ENCODE measurements at places on chromosomes 4 and X.
A peak's percentile ranks its signal among the peaks of the same experiment; 100 is the strongest.

DNA sequence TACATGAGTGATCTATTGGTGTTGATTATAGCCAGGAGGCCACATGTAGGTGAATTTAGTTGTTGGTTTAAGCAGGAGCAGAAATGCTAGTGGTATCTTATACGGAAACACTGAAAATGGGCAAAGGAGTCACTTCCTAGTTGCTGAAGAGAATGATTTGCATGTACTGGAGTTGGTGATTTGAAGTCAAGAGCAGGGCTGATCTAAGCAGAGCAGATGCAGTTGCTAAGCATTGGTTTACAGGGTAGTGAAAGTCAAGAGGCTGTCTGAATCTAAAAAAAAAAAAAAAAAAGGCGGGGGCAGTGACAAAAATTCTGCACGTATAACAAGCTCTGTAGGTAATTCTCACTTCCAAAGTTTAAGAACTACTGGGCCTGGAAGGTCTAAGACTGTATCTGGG is 90.4 kb upstream of the HPRT1 start:
- no peak for DNase-seq

DNA sequence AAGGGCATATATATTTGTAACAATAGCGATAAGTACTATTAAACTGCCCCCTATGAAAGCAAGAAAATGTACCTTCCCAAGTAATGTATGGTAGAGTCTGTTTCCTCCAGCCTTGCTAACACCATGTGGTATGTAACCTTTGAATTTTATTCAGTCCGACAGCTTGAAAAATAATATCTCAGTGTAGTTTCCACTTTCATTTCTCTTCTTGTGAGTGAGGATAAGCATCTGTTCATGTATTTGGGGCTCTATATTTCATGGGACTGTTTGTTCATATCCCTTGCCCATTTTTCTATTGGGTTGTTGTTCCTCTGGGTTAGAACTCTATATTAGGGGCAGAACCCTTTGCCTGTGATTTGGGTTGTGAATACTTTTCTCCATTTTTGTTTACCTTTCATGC is 58.3 kb downstream of the USP38 start:
- DNase-seq: no peak

GRCh38 chr4:27684610-27685011 is 824.0 kb downstream of the STIM2 start:
- peak; percentile 60 for DNase-seq

DNA sequence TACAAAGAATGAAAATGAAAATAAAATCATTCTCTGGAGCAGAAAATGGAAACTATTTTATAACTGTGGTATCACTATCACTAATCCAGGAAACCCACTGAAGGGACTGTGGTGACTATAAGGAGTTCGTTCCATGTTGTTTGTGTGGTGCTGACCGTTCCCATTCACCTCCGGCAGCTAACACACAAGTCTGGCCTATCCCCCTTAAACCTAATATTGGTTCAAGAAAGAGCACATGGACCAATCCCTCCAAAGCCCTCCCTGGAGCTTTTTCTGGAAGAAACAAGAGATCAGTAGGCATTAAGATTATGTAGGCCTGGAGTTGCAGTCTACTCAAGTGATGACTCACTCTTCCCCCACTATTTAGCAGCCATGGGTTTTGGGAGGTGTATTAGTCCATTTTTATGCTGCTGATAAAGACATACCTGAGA is 25.9 kb upstream of the FAM241A start:
- no peak for DNase-seq

DNA sequence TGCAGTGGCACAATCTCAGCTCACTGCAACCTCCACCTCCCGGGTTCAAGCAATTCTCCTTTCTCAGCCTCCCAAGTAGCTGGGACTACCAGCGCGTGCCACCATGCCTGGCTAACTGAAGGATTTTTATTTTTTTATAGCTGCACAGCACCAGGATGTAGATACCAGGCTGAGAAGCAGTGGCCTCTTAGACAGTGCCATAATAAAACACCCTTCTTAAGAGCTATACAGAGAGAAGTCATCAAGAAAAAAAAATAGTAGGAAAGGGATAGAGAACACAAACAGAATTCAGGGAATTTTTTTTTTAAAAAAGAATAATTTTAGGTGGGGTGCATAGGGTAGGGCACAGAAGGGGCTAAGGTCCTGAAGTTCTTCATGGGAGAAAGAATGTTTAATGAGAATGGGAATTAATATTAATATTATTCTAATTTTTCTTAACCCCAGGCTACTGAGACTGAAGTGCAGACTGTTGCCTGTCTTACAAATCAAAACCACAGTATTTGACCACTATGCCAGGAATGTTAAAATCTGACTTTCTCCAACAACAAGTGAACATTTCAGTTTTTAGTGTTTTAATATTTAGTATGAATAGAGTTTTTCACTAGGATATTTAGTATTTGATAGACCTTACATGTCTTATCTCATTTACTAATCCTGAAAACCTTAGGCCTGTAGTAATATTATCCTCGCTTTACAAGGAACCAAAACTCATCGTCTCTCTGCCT is 146.7 kb downstream of the KCNIP4 start:
- DNase-seq: no peak

GRCh38 chr4:126560794-126561193 is 1072.0 kb upstream of the INTU start:
- no peak for DNase-seq

DNA sequence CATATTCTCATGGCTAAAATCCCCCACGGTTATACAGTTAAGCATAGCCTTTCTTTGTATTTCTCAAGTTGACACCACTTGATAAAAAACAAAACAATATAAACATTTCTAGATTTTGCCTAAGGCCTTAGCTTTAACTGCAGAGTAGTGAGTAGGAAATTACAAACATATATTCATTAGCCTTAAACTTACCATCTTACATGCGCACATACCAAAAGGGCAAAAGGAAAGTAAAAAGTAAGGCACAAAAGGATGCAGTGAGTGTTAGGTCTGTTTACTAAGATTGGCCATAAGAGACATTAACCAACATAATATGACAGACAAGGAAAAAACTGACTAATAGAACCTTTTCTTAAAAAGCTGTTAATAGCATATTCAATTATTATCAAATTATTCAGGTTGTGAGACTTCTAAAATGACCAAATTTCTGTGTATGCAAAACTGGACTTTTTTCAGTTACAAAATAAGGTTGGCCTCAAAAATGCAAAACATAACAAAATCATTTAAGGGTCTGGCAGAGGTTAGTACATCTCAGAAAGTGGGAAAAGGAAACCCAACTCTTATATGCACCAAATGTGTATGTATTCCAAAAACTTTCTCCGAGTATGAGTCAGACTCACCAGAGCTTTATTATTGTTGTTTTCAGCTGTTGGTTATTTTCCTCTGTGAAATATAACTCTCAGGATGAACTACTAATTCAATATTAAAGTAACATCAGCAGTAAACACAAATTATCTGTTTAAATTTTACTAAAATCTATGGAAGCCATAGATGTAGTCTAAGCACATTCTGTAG is 39.9 kb downstream of the SEPSECS start:
- DNase-seq: no peak

GRCh38 chrX:84724576-84724975 is 222.3 kb upstream of the HDX start:
- no peak for DNase-seq

DNA sequence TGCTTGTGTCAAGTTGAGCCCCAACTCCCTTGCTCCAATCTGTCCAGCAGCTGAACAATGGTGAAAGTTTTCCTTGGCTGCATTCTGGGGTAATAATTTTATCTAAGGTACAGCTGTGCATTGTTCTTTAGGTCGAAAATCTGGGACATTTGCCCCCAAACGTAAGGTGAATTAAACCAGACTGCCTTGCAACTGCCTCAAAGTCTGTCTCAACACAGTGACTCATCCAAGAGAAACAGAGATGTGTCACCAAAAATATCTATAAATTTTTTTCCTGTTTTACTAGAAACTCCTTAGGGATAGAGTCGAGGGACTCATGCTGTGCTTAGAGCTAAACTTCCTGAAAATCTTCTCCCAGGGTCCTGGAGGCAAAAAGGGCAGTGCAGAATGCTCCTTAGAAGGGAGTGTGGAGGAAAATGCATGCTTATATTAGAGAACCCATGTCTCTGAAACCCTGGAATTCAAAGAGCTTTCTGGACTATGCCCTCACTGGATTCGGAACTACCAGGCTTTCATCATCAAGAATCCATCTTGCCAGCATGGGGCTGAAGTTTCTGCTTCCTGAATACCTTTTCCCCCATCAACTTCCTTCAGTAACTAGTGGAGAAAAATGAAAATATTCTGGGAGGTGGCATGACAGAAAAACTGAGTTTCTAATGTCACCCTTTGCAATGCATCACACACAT is 115.7 kb downstream of the PALLD start:
- no peak for DNase-seq

GRCh38 chr4:55386073-55386472 is 9.7 kb upstream of the TMEM165 start:
- DNase-seq: no peak

- DNase-seq: no peak
Observed at GRCh38 chr4:120671538-120671937, 251.0 kb downstream of the PRDM5 start.

DNA sequence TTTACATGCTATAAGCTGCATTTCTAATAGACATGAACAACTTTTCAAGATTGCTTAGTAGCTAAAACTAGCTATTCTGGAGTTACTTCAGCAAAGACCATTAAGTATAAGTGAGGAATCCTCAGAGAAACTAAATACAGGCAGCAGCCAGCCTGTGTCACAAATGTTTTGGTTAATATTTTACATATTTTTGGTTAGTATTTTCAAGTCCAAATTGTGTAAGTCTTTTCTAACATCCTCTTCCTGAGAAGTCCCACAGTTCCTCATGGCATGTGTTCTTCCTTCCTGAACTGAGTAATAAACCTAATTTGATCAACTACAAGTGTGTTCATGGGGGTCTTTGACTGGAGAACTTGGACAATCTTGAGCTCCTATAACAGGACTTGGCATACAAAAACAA is 42.4 kb upstream of the MCF2 start:
- no peak for DNase-seq

DNA sequence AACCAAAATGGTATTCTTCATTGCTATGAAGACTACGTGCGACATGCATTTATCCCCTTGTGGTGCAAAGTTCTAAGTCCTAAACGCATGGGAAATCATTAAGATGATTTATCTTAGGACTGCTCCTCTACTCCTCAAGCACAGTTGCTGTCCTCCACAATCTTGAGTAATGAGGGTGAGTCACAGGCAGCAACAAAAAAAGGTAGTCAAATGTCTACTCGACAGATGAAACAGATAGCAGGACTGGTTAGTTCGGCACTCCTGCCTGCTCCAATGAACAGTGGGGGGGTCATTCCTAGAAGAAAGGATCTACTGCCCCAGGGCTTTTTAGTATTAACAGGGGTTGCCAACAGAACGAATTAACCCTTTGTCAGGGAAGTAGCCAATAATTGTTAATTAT is 233.7 kb upstream of the FGF13 start:
- DNase-seq: no peak

- DNase-seq: no peak
Observed at GRCh38 chr4:38160487-38161207, 200.4 kb downstream of the PTTG2 start.

GRCh38 chr4:94653095-94653649 is 104.6 kb upstream of the BMPR1B start:
- peak; percentile 52 for DNase-seq

- DNase-seq: no peak
Observed at GRCh38 chrX:125150231-125150630, 169.4 kb upstream of the TEX13C start.

DNA sequence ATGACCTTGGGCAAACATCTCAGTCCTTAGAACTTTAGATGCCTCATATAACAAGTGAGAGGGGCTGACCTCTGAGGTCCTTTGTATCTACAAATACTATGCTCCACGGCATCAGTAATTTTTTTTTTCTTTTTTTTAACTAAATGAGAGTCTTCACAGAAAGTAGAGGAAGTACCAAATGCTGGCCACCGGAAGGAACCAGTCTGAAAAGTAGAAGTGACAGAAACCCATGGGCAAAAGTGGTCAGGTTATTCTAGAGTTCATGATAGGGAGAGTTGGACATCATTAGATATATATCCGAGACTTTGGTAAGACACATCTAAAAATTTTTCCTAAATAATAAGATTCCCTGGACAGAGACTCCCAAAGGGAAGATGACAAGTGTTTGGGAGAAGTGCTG is 53.7 kb downstream of the COQ2 start:
- no peak for DNase-seq

- no peak for DNase-seq
Observed at GRCh38 chr4:46277165-46277951, 112.6 kb downstream of the GABRA2 start.

- DNase-seq: no peak
Observed at GRCh38 chr4:140645614-140646412, 77.1 kb upstream of the UCP1 start.

DNA sequence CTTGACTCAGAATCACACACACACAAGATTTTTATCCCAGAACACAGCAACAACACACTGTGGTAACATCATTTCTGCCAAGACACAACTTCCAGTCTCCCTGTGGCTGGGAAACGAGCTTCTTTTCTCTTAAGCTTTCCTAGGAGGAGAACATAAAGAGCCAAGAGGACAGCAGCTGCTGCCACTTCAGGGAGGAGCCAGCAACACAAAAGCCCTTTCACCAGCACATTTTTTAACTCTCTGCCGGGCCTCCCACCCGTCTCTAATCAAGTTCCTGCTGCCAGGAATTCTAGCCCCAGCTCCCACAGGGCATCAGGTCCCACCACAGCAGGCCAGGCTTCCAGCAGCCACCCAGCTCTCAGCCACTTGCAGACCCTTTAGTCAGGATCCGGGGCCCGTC is 22.4 kb downstream of the FAT1 start:
- DNase-seq: no peak

GRCh38 chrX:97374266-97374665 is 490.6 kb downstream of the RPA4 start:
- no peak for DNase-seq

DNA sequence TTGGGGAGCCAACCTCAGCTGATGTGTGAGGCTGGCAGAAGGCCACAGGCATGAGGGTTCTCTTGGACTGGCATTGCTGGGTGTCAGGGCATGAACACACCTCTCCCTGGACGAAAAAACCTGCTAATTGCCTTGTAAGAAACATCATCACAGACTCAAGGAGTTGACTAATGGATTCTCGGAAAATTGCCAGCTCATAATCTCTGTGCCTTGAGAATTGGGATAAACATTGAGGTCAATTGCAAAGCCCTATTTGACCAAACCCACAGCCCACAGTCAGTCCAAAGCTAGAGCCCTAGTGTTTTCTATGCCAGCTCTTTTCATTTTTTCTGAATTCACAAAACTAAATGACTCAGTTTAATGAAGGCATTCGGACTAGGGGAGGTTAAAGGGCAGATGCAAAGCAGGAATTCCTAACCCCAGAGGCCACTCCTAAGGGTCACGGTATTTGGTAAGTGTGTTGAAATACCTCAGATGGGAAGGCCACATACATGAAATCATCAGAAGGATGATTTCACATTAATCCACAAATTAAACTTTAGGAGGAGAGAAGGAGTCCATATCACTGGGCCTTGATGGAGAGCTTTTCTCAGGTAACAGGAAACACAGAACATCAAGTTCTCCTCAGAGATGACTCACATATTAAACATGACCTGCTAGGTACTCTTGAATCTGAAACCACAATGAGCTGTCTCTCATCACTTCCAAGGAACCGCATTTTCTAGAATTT is 39.0 kb upstream of the RASL11B start:
- DNase-seq: no peak

GRCh38 chr4:52266537-52267137 is 215.5 kb downstream of the SPATA18 start:
- DNase-seq: no peak

GRCh38 chr4:81227138-81227537 is 12.1 kb upstream of the PRKG2 start:
- DNase-seq: no peak
